GM12865 (cell line): ENCODE measurements at places on chromosomes 7 and 10.

- no peak for DNase-seq
Measured at GRCh38 chr10:87603769-87604168, 55.9 kb upstream of the PAPSS2 start.

- no peak for DNase-seq
Measured at GRCh38 chr7:131459256-131459655, 97.2 kb downstream of the PODXL start.

- no peak for DNase-seq
Measured at GRCh38 chr7:8113184-8113583, 144.6 kb downstream of the GLCCI1 start.

- no peak for DNase-seq
Measured at GRCh38 chr10:44069573-44069972, 315.3 kb downstream of the CXCL12 start.

GRCh38 chr10:93468461-93469213 is 13.5 kb downstream of the MYOF start:
- no peak for DNase-seq

GRCh38 chr7:89401690-89402089 is 606.2 kb upstream of the TEX47 start:
- DNase-seq: no peak

GRCh38 chr10:75582102-75582501 is 150.7 kb downstream of the LRMDA start:
- no peak for DNase-seq

DNA sequence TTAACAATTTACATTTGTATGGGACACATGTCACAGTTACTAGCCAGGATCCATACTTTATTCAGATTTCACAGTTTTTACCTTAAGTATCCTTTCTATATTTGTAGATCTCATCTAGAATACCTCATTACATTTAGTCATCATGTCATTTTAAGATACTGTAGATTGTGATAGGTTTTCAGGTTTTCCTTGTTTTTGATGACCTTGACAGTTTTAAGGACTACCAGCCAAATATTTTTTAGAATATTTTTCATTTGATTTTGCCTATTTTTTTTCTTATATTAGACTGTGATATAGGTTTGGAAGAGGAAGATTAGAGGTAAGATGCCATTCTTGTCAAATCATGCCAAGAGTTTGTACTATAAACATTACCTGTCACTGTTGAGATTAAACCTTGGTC is 460.3 kb downstream of the ANKRD7 start:
- DNase-seq: no peak

DNA sequence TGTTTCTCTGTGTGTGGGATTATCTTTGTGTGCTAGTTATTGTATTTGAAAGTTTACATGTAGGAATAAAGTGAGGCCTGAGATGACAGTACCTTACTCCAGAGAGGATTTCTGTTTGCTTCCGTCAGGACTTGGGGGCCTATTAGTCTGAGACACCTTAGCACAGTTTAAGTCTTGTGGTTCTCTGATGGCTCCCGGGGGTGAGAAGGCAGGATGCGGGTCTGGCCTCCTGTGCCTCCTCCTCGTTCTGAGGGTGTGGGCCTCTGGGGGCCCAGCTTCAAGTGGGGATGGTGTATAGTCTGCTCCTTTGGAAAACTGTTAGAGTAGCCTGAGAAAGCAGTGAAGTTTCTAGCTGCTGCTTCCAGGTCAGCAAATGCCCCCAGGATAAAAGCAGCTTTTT is 12.4 kb downstream of the MTURN start:
- DNase-seq: no peak

- DNase-seq: no peak
Measured at GRCh38 chr10:61065051-61065450, 121.1 kb upstream of the RHOBTB1 start.

DNA sequence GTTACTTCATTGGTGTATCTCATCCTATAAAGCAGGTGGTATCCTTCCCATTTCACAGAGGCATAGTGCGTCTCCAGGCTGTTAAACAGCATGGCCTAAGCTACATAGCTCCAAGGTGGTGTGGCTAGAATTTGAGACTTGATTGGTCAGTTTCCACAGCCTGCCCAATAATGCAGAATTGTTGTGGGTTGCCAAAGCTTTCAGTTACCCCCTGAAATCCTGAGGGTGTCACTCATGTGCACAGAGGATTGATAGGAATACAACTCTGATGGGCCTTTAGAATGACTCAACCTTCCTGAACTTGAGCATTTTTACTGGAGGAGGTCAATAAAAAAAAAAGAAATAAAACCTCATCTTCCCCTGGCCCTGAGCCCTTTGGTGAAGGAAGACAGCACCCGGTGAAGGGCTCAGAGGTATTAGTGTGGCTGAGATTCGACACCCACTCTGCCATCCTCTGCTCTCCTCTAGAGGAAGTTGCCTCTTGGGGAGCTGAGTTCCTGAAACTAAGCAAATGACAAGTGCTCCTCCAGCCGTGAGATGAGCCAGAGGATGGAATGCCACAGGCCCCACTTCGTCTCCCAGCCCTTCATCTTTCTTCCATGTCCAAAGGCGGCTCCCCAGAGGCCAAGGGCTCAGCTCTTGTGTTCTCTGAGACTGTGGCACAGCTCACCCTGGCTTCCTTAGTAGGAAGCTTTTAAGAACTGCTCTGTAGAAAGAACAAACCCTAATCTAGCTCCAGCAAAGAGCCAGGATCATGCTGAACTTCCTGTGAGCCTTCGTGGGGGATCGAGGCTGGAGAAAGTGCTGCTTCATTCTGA is 1.0 kb downstream of the ACSL5 start:
- DNase-seq: peak; percentile 58

- DNase-seq: peak; percentile 24
Measured at GRCh38 chr10:99872367-99873162, 90.1 kb downstream of the ABCC2 start.

DNA sequence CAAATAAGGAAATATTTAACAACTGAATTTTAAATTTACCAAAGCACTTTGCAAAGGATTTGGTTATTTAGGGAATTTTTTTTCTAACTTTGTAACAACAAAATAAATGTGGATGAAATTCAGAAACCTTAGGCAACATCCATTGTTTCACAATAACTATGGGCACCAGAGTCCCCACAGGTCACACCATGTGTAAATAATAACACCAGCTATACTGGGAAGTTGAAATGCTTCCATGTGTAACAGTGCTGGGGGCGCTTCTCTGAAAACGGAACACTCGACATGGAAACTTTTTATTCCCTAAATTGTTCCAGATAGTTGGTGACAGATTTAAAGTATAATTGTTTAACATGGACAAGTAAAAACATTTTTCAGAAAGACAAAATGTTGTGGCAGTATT is 818.6 kb downstream of the TNS3 start:
- DNase-seq: no peak

DNA sequence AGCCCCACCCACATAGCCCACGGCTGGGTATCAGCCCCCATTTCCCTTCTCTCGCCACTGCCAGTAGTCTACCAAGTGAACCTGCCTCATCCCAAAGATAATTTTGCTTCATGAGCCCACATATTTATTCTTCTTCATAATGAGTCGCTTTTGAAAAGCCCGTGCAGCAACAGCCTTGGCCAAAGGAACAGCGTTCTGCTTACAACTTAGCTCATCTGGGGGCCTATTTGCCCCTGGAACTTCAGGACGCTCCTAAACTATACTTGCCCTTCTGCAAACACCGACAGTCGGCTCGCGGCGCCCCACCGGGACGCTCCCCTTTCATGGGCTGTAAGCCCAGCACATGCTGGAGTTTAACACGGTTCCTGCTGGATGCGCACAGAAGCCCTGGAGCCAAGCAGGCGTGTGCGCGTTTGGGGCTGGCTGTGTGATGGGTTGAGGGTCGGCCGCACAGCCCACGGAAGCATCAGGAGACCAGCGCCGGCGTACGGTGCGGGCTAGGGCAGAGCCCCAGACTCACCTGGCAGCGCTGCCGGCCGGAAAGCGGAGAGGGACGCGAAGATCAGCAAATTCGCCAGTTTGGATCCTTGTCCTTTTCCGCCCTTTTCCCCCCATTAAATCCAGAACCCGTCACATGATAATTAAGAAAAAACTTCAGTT is 370 bp downstream of the TMEM60 start:
- DNase-seq: no peak

- no peak for DNase-seq
Measured at GRCh38 chr10:117248750-117249465, 8.0 kb downstream of the SLC18A2 start.

DNA sequence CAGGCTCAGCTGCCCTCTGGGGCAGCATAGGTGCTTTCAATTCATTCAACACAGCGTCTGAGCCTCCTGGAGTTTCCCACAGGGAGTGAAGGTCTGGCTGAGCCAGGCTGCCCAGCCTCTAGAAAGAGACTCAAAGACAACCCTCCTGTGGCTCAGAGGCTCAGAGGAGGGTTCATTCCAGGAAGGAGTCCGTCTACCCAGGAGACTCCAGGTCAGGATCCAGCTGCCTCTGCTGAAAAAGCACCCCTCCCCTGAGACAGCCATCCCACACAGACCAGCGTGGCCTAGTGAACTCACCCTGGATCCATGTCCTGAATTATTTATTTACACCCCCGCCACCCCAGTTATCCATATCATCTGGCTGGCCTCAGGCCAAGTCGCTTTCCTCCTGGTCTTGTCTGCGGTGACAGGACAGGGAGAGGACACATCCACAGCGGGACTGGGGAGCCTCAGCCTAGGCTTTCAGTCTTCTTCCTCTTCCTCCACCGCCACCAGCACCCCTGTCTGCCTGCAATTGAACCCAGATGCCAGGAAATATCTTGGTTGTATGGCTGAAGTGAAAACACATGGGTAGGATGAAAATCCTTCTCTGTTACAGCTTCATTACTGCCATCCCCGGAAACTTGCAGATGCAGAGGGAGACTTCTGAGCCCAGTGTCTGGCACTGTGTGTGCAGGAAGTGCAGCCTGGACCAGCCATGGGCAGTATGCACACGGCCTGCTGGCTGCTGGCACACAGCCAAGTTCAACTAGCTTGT is 44.0 kb upstream of the COL13A1 start:
- no peak for DNase-seq

- no peak for DNase-seq
Measured at GRCh38 chr10:130968511-130968910, 343.0 kb downstream of the TCERG1L start.

DNA sequence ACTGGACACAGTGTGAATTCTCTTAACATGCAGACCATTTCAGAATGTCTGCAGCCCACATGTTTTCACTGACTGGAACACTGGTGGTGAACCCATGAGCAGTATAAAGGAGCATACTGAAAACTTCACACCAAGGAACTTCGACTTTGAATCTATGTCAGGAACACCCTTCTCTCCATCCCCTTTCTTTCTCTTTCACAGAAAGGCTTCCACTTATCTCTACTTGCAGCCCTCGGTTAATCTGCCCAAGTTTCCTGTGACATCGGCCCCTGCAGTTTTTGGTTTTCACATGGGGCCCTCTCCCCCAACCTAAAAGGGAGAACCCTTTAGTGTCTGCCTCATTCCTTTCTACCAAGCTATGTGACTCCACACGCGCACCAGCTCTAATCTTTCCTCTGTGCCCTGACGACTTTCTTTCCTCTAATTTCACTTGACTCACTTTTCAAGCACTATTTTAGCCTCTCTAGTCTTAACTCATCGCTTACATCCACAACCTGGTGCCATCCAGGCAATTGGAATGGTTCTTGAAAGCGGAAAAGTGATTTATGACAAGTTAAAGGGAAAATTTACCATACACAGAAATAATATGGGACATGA is 70.1 kb downstream of the RELN start:
- no peak for DNase-seq

- no peak for DNase-seq
Measured at GRCh38 chr10:35336921-35337823, 863 bp downstream of the CCNY start.

- no peak for DNase-seq
Measured at GRCh38 chr7:568031-568951, 48.6 kb upstream of the PDGFA start.

GRCh38 chr10:63576501-63576900 is 55.3 kb downstream of the REEP3 start:
- no peak for DNase-seq

DNA sequence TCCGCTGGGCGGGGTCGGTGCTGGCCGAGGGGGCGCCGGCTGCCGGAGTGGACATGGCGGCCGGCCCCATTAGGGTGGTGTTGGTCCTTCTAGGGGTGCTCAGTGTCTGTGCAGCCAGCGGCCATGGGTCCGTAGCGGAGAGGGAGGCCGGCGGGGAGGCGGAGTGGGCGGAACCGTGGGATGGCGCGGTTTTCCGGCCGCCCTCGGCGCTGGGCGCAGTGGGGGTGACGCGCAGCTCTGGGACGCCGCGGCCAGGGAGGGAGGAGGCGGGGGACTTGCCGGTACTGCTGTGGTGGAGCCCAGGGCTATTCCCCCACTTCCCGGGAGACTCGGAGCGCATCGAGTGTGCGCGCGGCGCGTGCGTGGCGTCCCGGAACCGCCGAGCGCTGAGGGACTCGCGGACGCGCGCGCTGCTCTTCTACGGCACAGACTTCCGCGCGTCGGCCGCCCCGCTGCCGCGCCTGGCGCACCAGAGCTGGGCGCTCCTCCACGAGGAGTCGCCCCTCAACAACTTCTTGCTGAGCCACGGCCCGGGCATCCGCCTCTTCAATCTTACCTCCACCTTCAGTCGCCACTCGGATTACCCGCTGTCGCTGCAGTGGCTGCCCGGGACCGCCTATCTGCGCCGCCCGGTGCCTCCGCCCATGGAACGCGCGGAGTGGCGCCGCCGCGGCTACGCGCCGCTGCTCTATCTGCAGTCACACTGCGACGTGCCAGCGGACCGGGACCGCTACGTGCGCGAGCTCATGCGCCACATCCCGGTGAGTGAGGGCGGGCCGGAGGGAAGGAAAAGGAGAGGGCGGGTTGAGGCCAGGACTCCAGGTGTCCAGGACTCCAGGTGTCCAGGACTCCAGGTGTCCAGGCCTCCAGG is 9.3 kb upstream of the CHCHD1 start:
- DNase-seq: peak; percentile 89

DNA sequence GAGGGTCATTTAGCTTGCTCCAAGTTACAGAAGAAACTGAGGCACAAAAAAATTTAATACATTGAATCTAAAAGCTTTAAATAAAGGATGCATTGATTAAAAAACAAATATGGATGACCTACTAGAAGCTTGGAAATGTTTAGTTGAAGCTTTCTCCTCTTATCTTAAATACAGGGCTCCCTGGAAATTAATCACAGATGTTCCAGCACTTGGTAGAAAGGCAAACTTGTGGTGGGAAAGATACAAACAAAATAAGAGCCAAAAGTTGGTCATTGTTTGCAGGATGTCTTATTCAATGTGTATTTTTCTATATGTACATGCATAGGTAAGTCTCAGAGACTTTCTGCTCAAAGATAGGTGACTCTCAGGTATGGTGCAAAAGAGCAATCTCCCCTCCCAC is 40.7 kb upstream of the LYZL1 start:
- DNase-seq: no peak

GRCh38 chr7:74028321-74028838 is 407 bp downstream of the ELN start:
- no peak for DNase-seq

GRCh38 chr10:58859526-58859925 is 316.9 kb upstream of the PHYHIPL start:
- no peak for DNase-seq

GRCh38 chr7:73904219-73905137 is 43.5 kb downstream of the TMEM270 start:
- DNase-seq: no peak

- DNase-seq: no peak
Measured at GRCh38 chr10:76306856-76307255, 875.4 kb downstream of the LRMDA start.
